Activated naive CD4-positive, alpha-beta T cell (primary cell): ENCODE measurements at places on chromosomes 2 and 18.

- no peak for DNase-seq
These were observed 80.1 kb downstream of the KCNS3 start for GRCh38 chr2:17958466-17959092.

GRCh38 chr2:223548194-223548593, 54.0 kb downstream of the SCG2 start:
- DNase-seq = no peak

DNA sequence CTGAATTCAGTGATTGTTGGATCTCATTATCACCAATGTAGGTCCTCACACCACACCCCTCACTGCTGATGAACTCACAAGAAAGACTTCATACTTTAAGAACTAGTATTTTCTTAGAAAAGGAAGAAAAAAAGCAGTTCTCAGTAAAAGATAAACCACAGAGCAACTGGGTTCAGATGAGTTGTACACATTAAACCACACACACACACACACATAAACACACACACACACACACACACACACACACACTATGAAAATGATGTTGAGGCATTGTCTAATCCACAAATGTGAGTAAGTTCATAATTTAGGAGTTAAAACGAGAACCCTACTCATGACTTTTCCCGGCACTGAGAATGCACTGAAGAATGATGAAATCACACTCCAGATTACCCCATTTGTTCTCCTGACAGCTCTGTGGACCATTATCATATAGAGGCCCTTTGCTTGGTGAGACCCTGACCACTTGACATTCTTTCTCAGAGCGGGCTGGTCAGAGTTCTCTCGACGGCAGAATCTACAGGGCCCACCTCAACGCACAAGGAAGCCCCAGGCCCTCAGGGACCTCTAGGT, 106.2 kb downstream of the BCL2 start:
- DNase-seq = no peak

DNA sequence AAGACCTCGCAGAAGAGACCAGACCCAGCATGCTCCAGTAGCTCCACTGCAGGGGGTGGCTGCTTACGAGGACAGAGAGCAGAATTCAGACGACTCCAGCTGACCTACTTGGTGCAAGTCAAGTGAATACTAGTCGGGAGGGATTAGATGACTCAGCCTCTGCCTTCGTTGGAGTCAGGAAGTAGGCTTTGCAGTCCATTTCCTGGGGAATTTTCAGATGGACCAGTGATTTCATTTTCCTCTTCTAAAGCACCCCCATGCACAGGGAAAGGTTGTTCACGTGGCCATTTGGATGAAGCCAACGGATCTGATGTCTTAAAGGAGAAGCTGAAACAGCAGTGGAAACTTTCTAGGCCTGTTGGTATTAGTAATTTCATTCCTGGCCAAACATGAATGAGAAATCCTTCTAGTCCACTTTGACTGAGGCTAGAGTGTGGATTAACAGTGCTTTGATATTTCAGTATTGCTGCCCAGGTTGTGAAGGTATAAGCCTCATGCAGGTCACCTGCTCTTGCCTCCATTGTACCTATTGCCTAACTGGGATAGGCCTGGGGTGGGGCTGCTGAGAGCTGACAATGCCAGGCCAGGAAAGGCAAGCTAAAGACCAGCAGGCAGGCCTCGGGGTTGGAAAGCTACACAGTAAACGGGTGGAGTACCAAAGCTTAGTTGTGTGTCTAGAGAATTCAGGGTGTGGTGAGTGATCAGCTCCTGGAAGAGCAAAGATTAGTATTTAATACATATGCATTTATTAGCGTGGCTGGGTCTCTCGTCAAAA, 117.6 kb upstream of the FOSL2 start:
- no peak for DNase-seq

- DNase-seq = no peak
These were observed 12.3 kb downstream of the RPL31 start for GRCh38 chr2:101014264-101014857.

DNA sequence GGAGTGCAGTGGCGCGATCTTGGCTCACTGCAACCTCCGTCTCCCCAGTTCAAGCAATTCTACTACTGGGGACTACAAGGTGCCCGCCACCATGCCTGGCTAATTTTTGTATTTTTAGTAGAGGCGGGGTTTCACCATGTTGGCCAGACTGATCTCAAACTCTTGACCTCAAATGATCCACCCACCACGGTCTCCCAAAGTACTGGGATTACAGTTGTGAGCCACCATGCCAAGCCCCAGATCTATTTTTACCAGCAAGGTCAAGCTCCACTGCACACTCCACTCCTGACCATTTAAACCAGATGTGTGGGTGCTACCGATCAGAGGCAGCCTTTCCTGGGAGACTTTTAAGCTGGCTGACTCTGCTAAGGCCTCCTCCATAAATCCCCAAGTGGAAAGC, 67.5 kb upstream of the CD226 start:
- DNase-seq = no peak

GRCh38 chr18:65721619-65722018, 29.2 kb upstream of the CDH7 start:
- no peak for DNase-seq

GRCh38 chr18:13500869-13501542, 225.4 kb downstream of the FAM210A start:
- no peak for DNase-seq

DNA sequence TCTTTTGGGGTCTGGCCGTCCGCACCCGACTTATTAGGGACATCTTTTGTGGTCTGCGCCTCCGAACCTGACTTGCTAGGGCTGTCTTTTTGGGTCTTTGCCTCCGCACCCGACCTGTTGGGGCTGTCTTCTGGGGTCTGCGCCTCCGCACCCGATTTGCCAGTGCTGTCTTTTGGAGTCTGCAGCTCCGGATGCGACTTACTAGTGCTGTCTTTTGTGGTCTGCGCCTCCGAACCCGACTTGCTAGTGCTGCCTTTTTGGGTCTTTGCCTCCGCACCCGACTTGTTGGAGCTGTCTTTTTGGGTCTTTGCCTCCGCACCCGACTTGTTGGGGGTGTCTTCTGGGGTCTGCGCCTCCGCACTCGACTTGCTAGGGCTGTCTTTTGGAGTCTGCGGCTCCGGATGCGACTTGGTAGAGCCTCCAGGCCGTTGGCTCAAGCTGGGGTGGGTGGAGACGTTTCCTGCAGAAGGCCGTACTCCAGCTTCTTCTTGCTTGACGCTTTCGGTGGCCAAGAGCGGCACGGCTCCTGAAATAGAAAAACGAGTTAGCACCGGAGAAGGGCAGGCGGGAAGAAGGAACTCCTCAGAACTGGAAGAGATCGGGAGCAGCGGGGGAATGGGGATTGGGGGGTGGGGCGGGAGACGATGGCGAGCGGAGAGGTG, 498 bp downstream of the TGOLN2 start:
- peak; percentile 54 for DNase-seq

- DNase-seq = no peak
These were observed 16.1 kb upstream of the ANKRD53 start for GRCh38 chr2:70962211-70962884.

DNA sequence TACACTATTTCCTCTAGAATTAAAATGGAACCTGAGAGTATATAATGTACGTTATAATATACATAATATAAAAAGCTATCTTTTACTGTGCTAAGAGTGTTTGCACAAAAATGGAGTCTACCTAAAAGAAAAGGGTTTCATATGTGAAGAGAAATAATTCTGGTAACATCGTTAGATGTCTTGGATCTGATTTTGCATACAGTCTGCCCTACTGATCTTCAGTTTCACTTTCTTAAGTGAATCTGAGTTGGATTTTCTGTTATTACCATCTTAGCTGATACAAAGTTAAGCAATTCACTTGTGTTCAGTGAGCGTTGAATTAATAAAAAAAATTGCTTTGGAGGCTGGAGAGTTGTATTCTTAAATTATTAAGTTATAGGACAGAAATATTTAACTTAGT, 502.1 kb upstream of the TMEFF2 start:
- no peak for DNase-seq

DNA sequence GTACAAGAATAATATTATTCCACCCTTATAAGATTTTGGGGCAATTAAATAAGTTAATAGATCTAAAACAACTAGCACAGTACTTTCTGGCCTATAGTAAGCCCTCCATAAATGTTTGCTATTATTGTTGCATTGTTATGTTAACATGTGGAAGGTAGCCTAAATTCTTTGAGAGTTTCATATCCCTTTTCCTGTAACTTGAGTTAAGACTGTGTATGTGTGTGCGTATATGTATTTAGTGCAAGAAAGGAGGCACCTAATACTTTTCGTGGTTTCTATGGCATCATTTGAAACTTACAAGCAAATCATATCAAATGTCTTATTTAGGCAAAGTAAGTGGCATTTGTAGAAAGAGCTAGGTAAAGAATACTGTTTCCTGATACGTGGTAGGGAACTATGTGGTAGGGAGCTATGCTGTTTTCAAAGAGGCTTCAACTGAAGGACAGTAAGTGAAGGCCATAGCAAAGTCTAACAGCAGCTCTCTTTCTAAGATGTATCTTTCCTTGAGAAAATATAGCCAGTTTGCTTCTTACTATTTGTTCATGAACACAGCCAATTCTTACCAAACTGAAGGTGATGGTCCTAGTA, 36.8 kb upstream of the C2orf74 start:
- no peak for DNase-seq

GRCh38 chr18:79496978-79497637, 101.4 kb downstream of the NFATC1 start:
- DNase-seq = no peak

GRCh38 chr2:106034325-106034724, 159.8 kb downstream of the UXS1 start:
- no peak for DNase-seq

DNA sequence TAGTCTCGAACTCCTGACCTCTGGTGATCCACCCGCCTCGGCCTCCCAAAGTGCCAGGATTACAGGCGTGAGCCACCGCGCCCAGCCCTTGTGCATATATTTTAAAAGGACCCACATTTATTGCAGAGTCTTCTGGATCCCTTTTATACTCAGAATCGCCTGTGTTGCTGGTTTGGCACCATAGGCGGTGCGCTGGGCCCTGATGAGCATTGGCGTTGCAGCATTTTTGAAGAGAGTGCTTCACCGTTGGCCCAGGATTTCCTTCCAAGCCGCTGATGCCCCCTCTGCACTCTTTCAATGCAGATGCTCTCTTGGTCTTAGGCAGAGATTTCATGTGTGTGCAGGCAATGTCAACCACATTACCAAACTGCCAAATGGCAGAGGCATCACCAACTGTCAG, 13.5 kb upstream of the TFCP2L1 start:
- DNase-seq = no peak

GRCh38 chr2:54942373-54942772, 107.9 kb downstream of the RTN4 start:
- no peak for DNase-seq

- no peak for DNase-seq
These were observed 36.9 kb downstream of the KIF1A start for GRCh38 chr2:240782886-240783818.

GRCh38 chr2:196113061-196113974, 44.7 kb upstream of the DNAH7 start:
- DNase-seq = no peak

DNA sequence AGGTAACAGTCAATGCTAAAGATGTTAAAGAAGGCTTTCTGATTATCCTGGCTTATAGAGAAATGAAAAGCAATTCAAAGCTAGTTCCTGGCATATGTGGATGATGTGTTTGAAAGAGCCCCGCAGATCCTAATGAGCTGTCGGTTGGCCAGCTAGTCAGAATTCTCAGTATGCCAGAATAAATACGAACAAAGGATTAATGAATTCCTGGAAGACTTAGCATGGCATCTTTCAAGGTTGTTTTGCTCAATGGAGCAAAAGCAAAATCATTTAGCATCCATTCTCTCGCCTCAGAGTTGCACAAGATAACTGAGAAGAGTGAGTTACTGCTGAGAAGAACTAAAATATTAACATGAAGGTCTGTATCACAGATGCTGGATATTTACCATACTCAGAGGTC, 307.6 kb downstream of the RIT2 start:
- DNase-seq = no peak

DNA sequence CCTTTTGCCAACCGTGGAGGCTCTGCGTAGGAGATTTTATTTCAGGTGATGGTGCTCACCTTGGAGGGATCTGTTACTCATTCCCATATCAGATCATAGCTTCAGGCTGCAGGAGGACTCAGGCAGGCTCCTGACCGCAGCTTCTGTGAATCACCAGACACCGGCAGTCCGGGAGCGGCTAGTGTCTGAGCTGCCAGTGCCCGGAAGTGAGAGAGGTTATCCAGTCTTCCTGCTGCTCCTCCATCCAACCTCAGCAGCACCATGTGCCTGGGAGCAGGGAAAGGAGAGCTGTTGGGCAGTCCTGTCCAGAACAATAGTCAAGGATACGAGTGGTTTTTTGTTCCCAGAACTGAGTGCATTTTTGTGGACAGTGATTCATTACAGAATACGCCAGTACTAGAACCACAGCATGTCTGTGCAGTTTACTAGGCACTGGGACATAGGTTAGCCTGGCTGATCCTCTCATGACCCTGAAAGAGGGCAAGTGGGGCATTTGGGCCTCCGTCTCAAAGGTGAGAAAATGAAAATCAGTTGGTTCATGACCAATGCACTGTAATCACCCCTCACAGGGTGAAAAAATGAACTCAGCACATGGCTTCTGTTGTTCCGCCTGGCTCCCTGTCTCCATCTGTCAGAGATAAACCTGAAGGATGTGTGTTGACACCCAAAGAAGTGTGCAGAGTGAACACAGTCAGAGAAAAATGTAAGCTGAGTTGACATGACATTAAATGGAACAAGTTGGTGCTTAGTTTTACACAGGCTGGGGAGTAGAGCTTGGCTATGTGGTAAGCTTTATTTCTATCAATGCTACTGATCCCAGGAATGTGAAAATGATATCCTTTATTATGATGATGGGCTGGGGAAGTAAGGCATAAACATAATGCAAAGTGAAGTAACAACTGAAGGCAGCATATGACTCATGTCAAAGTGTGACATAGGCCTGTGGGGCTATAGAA, 12.2 kb downstream of the FHOD3 start:
- DNase-seq = no peak

DNA sequence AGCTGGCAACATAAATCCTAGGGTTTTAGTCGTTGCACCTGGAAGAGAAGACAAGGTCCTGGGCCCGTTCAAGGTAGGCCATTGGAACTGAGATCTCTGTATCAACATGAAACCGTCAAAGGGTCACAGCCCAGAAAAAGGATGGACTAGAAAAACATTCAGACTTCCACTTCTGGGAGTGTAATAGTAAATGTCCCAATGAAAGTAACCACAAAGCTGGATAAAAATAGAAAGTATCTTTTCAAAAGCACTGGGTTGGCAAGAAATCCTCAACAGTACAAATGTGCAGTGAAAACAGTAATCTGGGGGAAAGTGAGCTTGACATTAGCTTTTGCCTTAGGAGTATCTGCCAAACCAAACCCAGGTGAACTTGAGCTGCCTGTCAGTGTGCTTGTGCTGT, 12.9 kb downstream of the CGREF1 start:
- DNase-seq = no peak

GRCh38 chr2:74991977-74992376, 33.5 kb downstream of the POLE4 start:
- DNase-seq = no peak

DNA sequence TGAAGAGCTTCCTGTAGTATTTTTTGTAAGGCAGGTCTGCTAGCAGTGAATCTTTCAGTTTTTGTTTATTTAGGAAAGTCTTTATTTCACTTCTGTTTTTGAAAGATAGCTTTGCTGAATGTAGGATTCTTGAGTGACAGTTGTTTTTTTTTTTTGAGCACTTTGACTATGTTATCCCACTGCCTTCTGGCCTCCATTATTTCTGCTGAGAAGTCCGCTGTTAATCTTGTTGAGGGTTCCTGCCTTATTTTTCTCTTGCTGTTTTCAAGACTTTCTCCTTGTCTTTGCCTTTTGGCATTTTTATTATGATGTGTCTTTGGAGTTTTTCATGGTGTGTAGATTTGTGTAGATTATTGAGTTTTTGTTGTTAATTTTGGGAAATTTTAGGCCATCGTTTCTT, 21.9 kb downstream of the RBFA start:
- DNase-seq = no peak

- DNase-seq = no peak
These were observed 33.0 kb downstream of the RAB1A start for GRCh38 chr2:65096948-65097347.
